ENCODE measurements at places on chromosomes 5 and 9.

DNA sequence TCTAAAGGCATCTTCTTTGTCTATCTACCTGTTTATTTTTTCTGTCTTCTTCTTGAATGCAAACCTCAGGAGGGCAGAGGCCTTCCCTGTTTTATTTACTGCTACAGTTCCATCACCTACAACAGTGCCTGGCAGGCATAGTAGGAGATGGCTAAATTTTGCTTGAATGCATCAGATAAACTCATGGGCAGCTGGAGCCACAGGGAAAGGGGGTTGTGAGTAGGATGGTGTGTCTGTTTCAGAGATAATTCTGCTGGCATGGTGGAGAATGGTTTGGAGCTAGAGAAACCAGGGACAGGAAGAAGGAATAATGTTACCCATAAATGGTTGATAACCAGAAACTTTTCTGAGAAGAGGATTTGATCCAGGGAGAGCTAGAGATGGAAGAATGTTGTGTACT lies 189.8 kb upstream of the BRINP1 start:
- DNase-seq, result no peak

DNA sequence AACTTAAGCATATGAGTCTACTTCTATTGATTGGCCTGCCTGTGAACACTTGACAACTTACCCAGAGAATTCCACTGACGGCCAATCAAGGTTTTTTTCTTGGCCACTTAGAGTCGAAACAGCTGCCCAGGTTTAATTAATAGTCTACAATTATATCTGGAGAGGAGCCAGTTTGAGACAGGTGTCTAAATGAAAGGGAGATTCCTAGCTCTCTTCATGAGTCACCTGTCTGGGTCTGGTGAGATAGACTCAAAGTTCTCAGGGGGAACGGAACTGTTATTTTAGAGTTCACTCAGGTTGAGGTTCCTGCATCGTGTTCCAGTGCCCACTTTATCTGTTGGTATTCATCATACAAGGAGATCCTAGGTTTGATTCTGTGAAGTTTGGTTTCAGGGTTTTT lies 111.0 kb downstream of the CD180 start:
- no peak for DNase-seq

GRCh38 chr9:79312686-79313421 lies 258.9 kb upstream of the TLE4 start:
- no peak for DNase-seq

DNA sequence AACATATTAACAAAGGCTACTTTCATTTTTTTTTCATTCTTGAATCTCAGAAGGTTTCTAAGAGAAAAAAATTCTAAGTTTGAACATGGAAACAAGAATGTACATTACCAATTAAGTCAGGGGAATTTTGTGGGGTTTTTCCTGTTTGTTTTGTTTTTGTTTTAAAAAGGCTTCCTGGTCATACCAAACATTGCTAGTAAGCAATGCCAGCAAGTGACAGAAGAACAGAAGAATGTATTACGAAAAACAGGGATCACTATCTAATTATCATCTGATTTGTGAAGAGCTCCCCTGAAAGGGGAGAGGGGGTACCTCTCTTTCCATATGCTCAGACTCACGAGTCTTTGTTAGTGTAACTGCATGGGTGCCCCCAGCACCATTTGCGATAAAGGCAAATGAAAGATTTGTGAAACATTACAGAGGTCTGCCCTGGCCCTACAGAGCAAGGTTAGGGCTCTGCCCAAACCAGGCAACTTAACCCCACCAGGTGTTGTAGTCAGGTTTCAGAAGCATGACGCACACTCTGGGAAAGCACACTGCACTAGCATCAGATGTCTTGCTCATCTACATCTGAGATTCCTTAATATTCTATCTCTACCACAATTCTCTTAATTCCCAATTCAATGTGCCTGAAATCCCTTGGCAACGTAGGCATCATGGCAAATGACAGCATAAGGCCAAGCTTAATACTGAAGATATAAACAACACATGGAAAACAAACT lies 268.2 kb downstream of the MLLT3 start:
- DNase-seq, result no peak

GRCh38 chr5:157543825-157544622 lies 31.6 kb downstream of the ADAM19 start:
- no peak for DNase-seq

GRCh38 chr9:38179965-38180364 lies 110.9 kb upstream of the SHB start:
- DNase-seq, result no peak

DNA sequence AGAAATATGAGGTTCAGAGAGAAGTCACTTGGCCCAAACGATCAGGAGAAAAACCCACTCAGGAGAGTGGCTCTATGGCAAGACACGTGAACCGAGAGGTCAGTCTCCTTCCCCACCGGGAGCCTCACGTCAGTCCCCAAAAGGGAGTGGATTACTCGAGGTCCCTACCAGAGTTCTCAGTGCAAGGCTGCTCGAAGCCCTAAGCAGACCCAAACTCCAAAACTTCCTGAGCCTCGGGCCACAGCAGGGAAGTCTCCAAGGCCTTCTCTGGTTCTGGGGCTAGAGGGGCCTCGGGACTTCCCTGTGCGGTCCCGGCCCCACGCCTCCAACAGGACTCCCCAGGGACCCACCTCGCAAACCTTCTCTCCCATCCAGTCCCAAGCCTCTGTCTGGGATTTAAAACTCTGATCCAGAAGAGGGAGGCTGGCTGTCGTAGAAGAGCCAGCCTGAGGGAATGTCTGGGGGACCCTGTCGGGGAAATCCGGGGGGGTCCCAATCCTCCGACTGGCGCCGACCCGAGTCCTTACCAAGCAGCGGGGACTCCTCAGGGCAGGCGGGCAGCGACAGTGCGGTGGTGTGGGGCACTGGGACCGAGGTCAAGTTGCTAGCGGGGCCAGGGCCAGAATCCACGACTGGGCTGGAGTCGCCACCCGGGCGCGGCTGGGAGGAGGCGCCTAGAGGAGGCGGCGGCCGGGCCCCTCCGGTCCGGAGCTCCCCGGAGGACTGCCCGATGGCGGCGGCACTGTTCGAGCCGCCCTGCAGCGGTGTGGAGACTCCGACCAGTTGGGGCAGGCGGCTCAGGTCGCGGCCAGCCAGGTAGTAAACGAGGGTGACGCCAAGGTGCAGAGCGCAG lies 679 bp downstream of the B4GALT1 start:
- DNase-seq, result peak; percentile 51

- no peak for DNase-seq
Measured at GRCh38 chr5:17243287-17244063, 26.0 kb downstream of the BASP1 start.

DNA sequence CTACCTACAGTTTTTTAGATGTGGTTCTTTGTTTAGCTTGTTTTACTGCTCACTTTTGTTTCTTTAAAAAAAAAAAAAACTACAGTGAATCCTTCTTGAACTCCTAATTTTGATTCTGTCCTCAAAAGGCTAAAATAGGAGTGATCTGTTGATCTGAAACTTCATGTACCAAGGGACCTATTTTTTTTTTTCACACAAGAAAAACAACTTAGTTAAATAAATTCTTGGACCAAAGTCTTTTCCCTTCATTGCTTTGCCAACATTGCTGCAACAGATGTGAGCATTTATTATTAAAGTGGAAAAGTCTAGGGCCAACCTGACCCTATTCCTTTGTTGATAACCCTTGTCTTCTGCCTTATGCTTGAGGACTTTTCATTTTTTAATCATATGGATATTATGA lies 236.8 kb downstream of the ARHGEF28 start:
- DNase-seq, result no peak

GRCh38 chr9:123928533-123929176 lies 1.3 kb downstream of the DENND1A start:
- DNase-seq, result no peak

GRCh38 chr5:76960004-76960625 lies 7.3 kb downstream of the CRHBP start:
- DNase-seq, result peak; percentile 46

DNA sequence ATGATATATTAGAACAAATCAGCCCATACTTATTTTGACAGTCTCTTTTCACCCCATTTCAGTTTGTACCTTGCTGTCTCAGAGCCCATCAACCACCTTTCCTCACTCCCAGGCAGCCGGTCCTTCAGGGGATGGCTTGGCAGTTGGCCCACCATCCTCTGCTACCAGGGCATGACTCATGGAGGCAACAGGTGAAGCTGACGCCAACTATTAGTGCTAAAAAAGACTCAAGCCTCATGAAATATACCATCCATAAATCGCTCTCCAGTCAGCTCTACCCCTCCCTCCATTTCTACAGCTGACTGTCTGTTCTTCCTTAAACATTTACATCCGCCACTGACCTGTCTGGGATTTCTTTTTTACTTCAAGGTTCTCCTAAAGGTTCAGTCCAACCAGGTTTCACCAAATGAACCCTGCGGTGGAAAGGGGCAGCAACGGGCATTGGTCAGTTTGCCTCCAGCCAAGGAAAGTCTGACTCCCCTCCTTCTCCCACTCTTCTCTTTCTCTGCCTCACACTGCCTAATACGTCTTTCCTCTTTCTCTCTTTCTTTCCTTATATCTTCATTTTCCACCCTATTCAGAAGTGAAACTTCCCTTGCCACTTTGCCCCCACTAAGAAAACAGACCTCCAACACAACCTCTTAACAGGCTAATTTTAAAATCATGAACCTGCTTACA lies 439.1 kb downstream of the RAB3C start:
- no peak for DNase-seq

- DNase-seq, result no peak
Measured at GRCh38 chr9:87422999-87423398, 74.7 kb upstream of the DAPK1 start.

DNA sequence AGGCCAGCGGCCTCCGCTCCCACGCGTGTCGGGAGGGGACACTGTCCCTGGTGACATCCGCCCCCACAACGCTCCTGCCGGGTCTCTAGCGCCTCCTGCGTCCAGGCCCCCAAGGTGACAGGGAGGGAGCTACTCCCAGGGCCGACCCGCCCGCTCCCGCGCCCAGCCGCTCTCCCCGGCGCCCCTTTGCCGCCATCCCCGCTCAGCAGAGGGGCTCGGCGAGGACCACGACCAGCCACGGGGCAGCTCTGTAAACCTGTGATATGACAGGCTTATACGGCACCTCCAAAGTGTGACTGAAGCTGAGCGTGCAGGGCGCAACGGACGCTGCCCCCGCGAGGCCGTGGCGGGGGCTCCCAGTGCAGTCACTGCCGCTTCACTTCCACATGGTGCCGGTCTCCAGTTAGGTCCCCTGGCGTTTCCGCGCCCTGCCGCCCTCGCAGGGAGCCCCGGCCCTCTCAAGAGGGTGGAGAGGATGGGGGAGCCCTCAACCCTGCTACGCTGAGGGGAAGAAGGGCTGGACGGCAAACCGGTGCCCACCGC lies 978 bp upstream of the ADCY2 start:
- DNase-seq, result no peak

DNA sequence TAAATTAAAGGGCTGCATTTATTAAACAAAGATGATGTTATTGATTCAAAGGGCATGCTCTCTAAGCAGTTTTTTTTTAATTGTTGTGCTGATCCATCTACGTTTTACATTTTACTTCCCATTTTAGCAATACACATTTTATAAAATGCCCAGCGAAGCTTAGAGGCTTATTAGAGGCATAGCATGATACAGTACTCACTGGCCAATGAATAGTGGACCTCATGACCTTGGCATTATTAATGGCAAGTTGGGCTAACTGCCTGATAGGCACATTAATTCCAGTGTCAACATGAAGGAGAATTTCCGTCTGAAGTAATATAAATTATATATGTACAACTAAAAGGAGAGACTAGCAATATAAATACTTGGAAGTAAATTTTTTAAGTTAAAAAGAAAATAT lies 837.2 kb downstream of the EFNA5 start:
- DNase-seq, result no peak

DNA sequence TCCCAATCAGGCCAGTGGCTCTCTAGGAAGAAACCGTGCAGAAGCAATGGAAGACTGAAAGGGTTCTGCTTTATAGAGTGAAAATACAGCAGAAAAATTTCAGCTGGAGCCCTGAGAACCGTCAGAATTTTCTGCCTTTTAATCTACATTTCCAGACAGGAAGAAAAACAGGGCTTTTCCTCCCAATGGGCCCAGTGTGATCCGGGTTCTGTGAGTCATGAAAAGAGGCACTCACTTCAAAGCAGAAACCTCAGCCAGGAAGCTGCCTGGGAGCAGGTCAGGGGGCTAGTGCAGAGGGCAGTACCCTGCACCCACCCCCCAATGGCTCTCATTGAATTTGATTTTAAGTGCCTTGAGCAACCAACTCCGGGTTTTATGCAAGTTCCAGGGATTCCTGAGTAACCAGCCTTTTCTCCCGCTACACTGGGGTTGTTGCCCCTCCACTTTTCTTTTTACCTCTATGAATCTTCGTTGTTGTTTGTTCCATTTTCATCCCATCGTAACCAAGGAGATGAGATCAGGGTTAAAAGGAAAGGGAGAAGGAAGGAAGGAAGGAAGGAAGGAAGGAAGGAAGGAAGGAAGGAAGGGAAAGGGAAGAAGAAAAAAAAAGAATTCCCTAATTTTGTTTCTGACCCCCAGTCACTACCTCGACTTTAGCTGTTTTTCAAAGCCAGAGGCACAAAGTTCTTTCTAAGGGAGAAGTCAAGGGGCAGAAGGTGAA lies 1.3 kb downstream of the BARHL1 start:
- no peak for DNase-seq

GRCh38 chr5:143886651-143887638 lies 75.0 kb downstream of the HMHB1 start:
- DNase-seq, result peak; percentile 70

DNA sequence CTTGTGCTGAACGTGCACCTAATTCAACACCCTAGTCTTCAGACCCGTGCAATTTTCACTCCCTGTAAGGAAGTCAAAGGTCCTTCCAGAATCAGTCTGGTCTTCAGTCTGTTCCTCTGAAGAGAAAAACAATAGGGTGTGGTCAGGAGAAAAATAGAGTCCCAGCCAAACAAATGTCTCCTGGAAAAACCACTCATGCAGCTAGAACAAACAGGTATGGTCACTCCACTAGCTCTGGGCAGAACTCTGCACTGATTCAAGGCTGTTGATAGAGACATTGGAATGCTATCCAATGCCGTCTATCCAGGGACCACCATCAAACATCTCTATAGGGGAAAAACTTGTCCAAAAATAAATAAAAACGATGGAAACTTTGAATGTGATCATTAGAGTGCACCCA lies 81.8 kb upstream of the MAP3K1 start:
- DNase-seq, result no peak

GRCh38 chr5:122385286-122385685 lies 73.2 kb downstream of the SNCAIP start:
- DNase-seq, result peak; percentile 43

- peak; percentile 87 for DNase-seq
Measured at GRCh38 chr9:136342181-136343120, 15.1 kb downstream of the GPSM1 start.

DNA sequence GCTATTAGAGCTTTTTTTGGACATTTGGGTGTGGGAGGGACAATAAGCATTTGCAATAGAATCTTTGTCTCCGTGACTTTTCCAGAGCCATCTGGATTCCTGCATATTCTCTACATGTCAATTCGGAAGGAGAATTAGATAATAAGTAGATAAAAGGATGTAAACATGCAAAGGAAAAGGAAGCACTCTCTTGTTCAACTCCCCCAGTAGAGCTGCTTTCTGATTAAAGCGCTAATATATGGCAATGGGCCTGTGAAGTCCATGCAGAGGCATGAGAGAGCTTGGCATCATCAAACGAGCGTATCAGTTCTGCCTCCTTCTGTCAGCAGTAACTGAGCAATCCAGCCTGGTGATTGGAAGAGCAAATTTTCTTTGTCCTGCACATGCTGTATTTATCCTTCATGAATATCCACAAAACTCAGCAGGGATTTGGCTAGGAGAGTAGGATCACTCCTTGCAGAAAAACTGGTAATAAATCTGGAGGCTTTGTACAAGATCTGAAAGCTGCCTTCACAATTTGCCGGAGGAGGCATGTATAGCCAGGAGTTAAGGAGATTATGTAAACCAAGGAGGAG lies 1752.9 kb downstream of the MAT2B start:
- no peak for DNase-seq

- DNase-seq, result no peak
Measured at GRCh38 chr5:37714756-37715155, 125.1 kb downstream of the GDNF start.

GRCh38 chr5:152140347-152140746 lies 215.7 kb upstream of the GLRA1 start:
- no peak for DNase-seq

Data from left hindlimb (tissue), 1 donor.